ENCODE measurements at places on chromosomes 6 and 20.

DNA sequence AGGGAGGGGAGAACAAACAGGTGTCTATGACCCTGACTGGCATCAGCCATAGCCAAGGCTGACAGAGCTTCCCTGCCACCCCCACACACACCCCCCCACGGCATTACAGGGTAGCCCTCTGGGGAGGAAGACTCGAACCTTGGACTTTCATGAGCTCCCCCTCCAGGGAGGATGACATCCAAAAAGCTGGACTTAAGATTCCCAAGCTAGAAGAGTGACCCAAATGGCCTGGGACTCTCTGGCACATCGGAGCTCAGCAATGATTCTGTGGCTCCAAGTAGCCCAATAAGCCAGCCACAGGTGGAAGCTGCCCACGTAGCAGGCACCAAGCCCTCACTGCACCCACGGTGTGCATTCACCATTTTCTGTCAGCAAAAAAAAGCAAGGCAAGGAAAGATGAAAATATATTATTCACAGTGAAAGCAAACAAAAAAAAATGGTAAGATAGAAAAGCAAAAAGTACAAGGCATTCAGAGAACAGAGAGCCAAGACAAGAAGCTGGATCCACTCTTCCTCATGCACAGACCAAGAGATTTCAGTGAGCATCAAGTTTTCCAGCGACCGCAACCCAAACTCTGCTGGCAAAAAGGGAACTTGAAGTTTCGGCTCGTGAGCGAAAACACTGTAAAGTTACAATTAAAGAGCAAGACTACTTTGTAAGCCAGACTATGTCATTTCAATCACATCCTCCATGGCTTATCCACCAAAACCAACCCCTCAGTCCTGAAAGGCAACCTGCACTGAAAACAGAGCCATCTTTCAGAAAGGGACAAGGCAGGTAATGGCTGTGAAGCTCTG is 10.9 kb downstream of the JAG1 start:
- DNase-seq: no peak

DNA sequence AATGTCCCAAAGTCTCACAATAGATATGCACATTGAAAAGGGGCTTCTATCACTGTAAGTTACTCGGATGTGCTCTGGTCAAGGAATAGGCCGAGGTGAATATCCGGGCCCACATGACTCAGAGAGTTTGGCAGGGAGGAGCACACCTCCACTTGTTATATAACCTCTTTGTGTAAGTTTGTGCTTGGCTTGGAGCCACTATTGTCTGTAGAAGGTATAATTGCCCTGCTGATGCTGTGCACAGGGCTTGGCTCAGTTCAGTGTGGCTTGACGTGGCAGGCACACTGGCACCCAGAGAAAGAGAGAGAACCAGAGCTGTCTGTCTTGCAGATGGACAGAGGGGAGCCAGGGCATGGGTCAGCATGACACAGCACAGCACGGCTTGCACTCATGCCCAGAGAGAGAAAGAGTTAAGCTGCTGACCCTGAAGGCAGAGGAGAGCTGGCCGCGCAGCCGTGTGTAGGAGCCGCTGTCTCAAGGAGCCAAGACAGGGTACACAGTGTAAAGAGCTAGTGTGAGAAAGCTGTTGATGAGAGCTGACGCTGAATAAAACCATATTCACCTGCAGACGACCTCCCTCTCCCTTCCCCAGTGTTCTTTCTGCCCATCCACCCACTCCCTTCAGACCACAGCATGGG is 482.5 kb downstream of the C6orf118 start:
- DNase-seq: no peak

DNA sequence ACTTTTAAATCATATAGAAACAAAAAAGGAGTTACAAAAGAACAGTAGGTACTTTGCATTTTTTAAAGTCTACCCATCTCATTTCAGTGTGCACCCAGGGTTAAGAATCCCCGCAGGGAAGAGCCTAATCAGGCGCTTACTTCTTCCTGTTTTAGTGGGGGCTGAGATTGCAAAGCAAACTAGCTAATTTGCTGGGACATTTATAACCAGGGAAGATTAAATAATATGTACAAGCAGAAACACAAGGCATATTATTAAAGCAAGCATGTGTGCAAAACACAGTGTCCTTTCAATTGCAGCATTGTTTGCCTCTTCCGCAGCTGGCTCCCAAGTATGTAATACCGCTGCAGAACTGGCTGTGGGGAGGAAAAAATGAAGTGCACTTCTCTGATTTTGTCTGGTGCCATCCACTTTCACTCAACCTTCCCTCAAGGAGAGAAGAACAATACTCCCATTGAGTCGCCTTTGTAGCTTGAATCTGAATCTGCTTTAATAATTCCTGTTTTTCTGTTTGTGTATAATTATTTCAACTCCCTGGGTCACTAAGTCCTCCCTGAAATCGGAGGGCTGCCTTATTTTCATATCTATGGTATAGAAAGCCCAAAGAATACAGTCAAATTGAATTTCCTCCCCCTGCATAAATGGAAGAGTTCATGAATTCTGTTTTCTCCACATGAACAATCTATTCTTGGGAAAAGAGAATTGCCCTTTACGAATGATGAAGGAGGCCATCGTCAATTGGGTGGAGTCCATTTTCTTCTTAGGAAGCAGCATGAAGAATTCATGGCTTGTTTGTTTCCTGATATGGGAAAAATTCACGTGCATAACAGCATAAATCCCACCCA is 23.3 kb upstream of the BCAS1 start:
- no peak for DNase-seq

DNA sequence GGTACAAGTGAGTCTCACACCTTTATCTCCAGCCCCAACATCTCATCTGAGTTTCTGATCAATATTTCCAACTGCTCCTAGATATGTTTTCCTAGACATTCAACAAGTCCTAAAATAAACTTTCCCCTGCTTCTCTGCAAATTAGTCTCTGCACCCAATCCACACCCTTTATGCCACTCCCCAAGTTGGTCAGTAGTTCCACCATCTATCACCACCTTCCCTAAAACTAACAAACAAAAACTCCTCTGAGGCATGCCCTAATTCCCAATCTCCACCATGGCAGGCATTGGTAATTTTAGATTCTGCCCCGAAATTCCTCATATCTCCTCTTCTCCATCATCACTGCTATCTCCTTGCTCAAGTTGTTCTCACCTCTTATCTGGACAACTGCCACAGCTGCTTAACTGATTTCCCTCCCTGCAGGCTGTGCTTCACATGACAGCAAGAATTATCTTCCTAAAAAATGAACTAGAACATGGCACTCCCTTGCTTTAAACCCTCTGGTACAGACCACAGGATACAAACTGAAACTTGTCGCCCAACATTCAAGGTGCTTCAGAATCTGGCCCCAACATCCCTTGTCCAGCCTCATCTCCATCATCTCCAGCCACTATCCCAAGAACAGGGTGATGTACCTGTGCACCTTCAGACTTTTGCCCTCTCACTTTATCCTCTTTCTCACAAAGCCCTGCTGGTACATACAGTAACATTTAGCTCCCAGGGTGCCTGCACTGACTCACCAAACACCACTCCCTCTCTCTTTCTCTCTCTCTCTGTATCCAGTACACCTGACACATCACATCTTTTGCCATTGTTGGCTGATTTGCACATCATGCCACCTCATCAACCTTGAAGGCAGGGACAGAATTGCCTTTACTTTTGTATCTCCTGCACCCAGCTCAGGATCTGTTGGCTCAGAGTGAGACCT is 55.5 kb downstream of the ZHX3 start:
- no peak for DNase-seq

DNA sequence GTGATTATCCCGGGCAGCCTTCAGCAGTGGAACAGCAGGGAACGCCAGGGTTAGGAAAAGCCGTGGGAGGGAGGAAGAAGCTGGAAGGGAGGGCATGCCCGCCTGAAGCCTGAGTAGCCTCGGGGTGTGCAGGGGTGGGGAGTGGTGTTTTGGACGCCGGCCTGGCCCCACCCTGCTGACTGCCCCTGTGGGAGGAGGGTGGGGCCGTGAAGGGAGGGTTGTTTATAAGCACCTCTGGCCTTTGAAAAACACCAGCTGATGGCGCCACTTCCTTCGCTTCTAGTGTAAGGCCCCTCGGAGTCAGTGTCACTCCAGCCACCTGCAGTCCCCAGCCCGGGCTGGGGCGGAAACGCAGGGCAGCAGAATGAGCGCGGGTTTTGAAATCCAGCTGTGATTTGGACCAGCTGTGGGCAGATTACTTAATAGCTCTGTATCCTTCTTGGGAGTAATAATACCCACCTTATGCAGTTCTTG is 52.8 kb upstream of the BMP6 start:
- no peak for DNase-seq

- DNase-seq: no peak
Measured at GRCh38 chr6:36110863-36111262, 19.4 kb upstream of the MAPK13 start.

DNA sequence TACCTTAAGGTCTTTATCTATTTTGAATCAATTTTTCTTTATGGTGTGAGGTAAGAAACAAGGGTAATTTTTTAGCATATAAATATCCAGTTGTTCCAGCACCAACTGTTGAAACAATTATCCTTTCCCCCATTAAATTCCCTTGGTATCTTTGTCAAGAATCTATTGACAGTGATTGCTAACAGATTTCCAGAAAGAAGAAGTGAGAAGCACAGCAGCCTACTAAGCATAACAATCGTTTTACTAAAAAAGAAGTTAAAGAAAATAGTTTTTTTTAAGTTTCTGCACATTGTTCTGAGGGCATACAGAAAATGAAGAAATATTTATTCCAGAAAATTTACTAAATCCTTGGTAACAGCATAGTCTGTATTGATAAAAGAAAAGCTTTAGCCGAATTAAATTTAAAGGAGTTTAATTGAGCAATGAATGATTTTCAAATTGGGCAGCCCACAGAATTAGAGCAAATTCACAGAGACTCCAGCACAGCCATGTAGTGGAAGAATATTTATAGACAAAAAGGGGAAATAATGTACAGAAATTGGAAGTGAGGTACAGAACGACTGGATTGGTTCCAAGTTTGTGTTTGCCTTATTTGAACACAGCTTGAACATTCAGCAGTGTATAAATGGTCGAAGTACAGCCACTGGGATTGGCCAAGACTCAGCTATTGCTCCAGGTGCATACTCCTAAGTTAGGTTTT is 97.9 kb upstream of the UST start:
- no peak for DNase-seq

GRCh38 chr6:20403070-20403765 is 1.5 kb downstream of the E2F3 start:
- DNase-seq: peak; percentile 81

- DNase-seq: peak; percentile 36
Measured at GRCh38 chr6:111759836-111760785, 113.1 kb downstream of the FYN start.

GRCh38 chr6:24935366-24936152 is at the start of gene RIPOR2:
Gene RIPOR2 (minus strand): TSS chr6:24935960. CDS start chr6:24935898, 62 bp downstream.
- DNase-seq: no peak

GRCh38 chr6:43921548-43922425 is 151.8 kb downstream of the VEGFA start:
- no peak for DNase-seq

GRCh38 chr6:33241968-33242367 is 29.7 kb downstream of the VPS52 start:
- no peak for DNase-seq

- no peak for DNase-seq
Measured at GRCh38 chr20:33046412-33046811, 7.3 kb upstream of the BPIFB3 start.

GRCh38 chr6:160431226-160431625 is 83.0 kb downstream of the SLC22A3 start:
- peak; percentile 69 for DNase-seq

DNA sequence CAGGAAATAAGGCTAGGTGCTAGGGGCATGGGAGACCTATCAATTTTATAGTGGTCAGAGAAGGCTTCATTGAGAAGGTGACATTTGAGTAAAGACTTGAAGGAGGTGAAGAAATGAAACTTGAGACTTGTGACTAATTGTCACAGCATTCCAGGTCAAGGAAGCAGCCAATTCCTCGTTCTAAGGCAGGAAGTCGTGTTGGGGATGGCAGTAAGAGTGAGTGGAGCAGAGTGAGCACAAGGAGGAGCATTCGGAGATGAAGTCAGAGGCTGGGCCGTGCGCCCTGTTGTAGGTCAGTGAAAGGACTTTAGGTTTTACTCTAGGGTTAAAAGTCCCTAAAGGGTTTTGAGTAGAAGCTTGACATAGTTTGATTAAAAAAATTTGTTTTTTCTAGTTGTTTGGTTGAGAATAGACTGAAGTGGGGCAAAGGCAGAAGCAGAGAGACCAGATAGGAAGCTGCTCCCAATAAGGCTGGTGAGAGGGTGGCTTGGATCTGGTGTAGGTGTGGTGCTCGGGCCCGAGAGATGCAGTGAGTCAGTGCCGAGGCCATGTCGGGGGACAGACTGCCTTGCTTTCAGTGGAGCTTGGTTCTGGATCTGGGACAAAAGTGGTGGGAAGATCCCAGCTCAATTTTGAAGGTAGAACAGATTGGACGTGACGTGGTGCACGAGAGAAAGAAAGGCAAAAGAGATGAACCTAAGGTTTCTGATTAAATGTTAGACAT is 2.6 kb upstream of the RSPH3 start:
- DNase-seq: no peak

- no peak for DNase-seq
Measured at GRCh38 chr6:53280207-53280606, 68.5 kb downstream of the ELOVL5 start.

GRCh38 chr6:133467231-133467981 is 226.2 kb downstream of the EYA4 start:
- DNase-seq: no peak

- DNase-seq: no peak
Measured at GRCh38 chr6:111651185-111652034, 45.7 kb upstream of the TRAF3IP2 start.

GRCh38 chr20:46488451-46488850 is 24.9 kb downstream of the ZNF334 start:
- DNase-seq: no peak

DNA sequence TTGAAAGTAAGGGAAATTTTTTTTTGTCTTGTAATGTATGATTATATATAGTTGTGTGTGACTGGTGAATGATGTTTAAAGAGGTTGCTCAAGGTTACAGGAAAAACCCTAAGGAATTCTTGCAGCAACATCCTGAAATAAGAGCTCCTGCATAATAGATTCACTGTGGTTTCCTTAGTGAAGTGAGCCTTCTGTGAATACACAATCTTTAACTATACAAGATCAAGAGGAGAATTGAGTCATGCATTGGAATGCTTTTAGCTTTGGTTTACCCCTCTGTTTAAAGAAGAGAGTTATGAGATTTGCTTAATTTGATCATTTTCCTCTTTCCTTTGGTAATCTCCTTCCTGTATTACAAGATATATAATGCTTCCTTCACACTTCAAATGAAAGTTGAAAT is 141.6 kb upstream of the EYA4 start:
- no peak for DNase-seq

DNA sequence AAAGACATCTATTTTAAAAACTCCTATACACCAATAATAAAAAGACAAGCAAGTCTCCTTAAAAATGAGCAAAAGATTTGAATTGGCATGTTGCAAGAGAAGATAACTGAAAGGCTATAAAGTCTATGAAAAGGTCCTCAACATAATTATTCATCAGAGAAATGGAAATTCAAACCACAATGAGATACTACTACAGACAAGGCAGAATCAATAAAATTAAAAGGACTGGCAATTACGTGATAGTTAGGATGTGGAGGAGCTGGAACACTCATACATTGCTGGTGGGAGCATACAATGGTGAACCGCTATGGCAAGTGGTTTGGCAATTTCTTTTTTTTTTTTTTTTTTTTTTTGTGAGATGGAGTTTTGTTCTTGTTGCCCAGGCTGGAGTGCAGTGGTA is 43.8 kb upstream of the KIF13A start:
- no peak for DNase-seq

- DNase-seq: no peak
Measured at GRCh38 chr6:131551902-131552301, 21.1 kb upstream of the ARG1 start.

- peak; percentile 33 for DNase-seq
Measured at GRCh38 chr20:1171461-1172093, 13.2 kb downstream of the TMEM74B start.

All from mucosa of gallbladder (tissue), 1 donor.